Activated CD8-positive, alpha-beta T cell treated with anti-CD3 and anti-CD28 coated beads, Interleukin-2, amount 10 ng/mL, durations not matched to agents 7 days and 5 days (primary cell): ENCODE measurements at places on chromosomes 1 and 21.

- H3K36me3 ChIP-seq = no peaks in the 10 kb centered on the region
- peak; percentile 84 for DNase-seq
- peak within 1 kb of the TSS; percentile 62 for H3K4me3 ChIP-seq
- peaks cover 21% of the 10 kb centered on the region for H3K27me3 ChIP-seq
These were observed at the start of gene ZYG11A for GRCh38 chr1:52842643-52843310. Gene ZYG11A (plus strand): TSS chr1:52842760. CDS start chr1:52842884, 124 bp downstream.

GRCh38 chr1:147798731-147799130, 38.3 kb upstream of the GJA5 start:
- no peaks in the 10 kb centered on the region for H3K4me1 ChIP-seq
- no peak overlapping the region for H3K4me3 ChIP-seq
- no peaks in the 10 kb centered on the region for H3K36me3 ChIP-seq
- H3K27me3 ChIP-seq = peaks cover 17% of the 10 kb centered on the region

GRCh38 chr1:147664206-147664605, 6.1 kb downstream of the ACP6 start:
- H3K4me1 ChIP-seq = peaks cover 29% of the 10 kb centered on the region
- no peak for DNase-seq
- H3K27ac ChIP-seq = no peak overlapping the region
- H3K36me3 ChIP-seq = peaks cover 12% of the 10 kb centered on the region
- no peaks in the 10 kb centered on the region for H3K27me3 ChIP-seq

- no peaks in the 10 kb centered on the region for H3K36me3 ChIP-seq
- peaks cover 3% of the 10 kb centered on the region for H3K4me1 ChIP-seq
- no peak overlapping the region for H3K27ac ChIP-seq
- H3K4me3 ChIP-seq = no peak overlapping the region
- no peaks in the 10 kb centered on the region for H3K27me3 ChIP-seq
- DNase-seq = peak; percentile 27
These were observed 4.4 kb downstream of the LYPD8 start for GRCh38 chr1:248751142-248751541.

GRCh38 chr1:172870901-172871606, 179.7 kb downstream of the TNFSF18 start:
- H3K4me1 ChIP-seq = peaks cover 42% of the 10 kb centered on the region
- peak overlapping the region; percentile 50 for H3K27ac ChIP-seq
- peak; percentile 42 for DNase-seq
- no peaks in the 10 kb centered on the region for H3K36me3 ChIP-seq

- no peaks in the 10 kb centered on the region for H3K36me3 ChIP-seq
- H3K27ac ChIP-seq = no peak overlapping the region
- no peak for DNase-seq
- H3K27me3 ChIP-seq = no peaks in the 10 kb centered on the region
- H3K4me3 ChIP-seq = no peak overlapping the region
- H3K4me1 ChIP-seq = no peaks in the 10 kb centered on the region
These were observed 151.5 kb upstream of the BACE2 start for GRCh38 chr21:41016472-41016871.

GRCh38 chr1:26017606-26018005, 4.0 kb upstream of the EXTL1 start:
- H3K27me3 ChIP-seq = peaks cover 15% of the 10 kb centered on the region
- H3K4me1 ChIP-seq = peaks cover 29% of the 10 kb centered on the region
- no peak overlapping the region for H3K4me3 ChIP-seq
- no peak for DNase-seq
